ENCODE measurements at places on chromosomes 13 and 19.
A peak's percentile ranks its signal among the peaks of the same experiment; 100 is the strongest.

DNA sequence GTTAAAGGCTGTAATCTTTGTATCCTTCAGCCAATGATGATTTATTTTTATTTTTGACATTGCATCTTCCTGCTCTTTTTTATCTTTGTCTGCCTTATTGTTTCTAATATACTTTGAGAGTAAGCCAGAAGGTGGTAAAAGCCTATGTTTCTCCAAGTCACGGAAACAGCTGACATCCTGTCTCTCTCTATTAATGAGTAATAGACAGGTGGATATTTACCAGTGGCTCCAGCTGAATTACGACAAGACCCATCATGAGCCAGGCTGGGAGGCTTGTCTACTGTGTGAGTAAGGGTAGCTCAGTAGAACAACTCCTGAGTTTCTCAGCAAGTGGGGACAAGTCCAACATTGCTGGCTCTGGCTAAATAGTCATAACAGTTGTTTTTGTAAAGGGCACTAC lies 166.6 kb downstream of the NDFIP2 start:
- DNase-seq: no peak

- no peak for DNase-seq
Observed at GRCh38 chr13:43861863-43862262, 17.7 kb downstream of the CCDC122 start.

- peak; percentile 14 for DNase-seq
Observed at GRCh38 chr13:47426126-47426849, 529.4 kb upstream of the HTR2A start.

DNA sequence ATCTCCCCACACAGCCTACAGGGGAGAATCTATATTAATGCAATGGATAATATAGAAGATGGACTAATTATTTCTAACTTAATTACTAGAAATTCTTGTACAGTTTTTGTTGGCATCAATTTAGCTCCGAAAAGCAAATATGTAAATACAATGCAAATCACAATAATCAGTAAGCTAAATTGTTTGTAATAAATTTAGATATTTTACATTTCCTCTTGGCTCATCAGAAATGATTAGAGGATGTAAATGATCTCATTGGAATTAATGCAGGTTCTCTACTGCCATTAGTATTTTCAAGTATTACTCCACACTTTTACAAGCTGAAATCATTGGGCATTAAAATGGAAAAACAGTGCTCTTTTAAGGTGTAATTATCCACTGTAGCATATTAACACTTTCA lies 741.8 kb upstream of the MIR17HG start:
- no peak for DNase-seq

DNA sequence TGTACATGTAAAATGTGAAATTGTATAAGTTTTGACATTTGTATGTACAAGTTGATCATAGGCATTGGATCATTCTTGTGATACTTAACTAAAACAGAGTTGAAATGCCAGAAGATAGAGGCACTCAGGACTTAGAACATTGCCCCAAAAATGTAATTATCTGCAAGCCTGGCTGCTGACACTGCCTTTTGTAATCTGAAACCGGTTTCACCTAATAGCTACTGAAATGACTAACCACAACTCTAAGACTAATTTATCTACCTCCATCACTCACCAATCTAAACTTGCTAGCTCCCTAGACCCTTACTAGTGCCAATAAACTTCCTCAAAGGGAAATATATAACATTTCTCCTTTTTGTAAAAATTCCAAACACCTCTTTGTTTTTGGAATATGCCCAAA lies 2596.2 kb downstream of the PCDH9 start:
- DNase-seq: no peak

- DNase-seq: no peak
Observed at GRCh38 chr19:16807549-16808284, 21.5 kb upstream of the SIN3B start.

- DNase-seq: no peak
Observed at GRCh38 chr13:24060993-24061392, 99.5 kb upstream of the SPATA13 start.

- DNase-seq: no peak
Observed at GRCh38 chr19:55229789-55230182, 1.2 kb upstream of the TMEM86B start.

DNA sequence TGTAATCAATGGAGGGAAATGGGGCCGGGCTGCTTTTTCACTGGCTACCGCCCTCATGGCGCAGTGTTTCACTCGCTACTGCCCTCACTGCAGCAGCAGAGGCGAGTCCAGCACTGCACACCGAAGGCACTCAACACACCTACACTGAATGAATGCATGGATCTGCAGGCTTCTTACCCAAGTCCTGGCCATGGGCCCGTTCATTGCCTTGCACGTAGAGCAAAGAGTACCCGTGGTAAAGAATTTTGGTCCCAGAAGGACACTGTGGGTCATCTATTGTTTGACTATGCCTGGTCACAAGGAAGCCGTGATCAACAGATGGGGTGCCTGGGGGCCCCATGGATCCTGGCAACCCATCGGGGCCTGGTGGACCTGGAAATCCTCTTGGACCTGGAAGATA lies 144.9 kb downstream of the COL4A1 start:
- DNase-seq: no peak

DNA sequence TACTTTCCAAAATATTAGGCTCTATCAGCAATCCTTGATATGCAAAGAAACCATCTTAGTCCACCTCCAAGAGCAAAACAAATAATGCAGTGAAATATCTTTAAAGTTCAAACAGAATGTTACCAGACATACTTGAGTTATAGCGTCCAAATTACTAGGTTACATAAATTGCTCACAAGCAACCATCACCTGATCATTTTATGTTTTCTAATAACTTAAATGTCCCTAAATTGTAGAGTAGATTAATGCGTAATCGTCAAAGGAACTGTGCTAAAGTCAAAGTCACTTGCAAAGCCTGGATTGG lies 350.6 kb upstream of the ARGLU1 start:
- DNase-seq: no peak

DNA sequence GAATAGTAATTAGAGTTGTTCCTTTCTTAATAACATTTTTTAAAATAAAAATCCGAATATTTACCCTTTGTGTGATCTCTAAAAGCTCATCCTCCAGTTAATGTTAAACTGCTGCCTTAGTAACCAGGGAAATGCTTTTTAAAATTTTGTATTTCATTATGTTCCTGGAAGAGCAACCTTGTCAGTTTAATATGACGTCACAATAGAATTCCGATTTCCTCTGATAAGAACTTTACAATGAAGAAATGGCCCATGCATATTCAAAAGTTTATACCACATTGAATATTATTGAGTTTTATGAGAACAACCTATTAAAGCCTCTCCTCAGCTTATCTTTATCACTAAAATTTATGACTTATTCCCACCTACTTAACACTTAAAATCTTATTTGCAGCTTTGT lies 1566.6 kb downstream of the EFNB2 start:
- DNase-seq: no peak

DNA sequence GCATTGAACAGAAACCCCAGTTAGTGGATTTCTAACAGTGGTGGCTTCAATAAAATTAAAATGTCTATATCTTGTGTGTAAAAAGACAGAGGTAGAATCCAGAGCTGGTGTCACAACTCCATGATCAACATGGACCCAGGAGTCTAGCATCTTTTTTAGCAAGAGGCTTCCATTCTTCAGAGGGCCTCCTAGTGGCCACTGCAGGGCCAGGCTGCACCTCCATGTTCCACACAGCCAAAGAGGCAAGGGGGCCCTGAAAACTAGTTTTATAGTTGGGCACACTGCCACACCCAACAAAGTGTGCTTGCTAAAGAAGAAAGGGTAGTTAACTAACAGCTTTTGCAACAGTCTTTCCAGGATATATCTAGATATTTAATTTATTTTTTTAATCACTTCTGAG lies 12.9 kb downstream of the N4BP2L1 start:
- DNase-seq: no peak

DNA sequence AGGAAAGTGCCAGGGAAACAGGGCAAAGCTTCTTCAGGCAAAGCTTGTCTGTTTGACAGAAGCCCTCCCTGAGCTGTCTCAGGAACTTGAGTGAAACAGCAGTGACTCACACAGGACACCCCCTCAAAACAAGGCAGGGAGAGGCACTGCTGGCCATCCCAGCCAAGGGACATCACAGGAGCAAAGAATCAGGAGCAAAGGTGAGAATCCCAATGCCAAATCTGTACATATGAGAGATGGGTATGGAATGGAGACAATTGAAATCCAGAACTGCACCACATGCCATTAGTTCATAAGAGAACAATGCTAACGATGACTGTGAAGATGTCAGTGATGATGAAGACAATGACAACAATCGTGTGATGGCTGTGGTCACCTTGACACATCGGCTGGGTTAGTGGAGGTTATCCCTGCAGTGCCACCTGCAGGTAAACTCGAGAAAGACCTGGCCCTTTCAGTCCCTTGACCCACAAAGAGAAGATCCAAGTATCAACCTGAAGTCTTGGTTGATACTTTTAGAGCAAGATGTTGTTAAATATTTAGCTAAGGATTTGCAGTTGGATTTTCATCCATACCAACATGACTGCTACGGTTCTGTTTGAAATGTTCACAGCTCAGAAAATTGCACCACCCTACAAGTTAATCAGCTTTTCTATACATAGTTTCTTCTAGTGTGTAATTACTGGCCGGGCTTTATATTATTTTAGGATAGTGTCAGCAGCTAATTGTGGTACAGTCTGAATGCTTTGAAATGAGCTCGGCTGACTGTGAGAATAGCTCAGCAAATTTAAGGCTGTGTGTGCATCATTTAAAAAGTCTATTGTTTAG lies 42.0 kb upstream of the IPO5 start:
- peak; percentile 3 for DNase-seq

DNA sequence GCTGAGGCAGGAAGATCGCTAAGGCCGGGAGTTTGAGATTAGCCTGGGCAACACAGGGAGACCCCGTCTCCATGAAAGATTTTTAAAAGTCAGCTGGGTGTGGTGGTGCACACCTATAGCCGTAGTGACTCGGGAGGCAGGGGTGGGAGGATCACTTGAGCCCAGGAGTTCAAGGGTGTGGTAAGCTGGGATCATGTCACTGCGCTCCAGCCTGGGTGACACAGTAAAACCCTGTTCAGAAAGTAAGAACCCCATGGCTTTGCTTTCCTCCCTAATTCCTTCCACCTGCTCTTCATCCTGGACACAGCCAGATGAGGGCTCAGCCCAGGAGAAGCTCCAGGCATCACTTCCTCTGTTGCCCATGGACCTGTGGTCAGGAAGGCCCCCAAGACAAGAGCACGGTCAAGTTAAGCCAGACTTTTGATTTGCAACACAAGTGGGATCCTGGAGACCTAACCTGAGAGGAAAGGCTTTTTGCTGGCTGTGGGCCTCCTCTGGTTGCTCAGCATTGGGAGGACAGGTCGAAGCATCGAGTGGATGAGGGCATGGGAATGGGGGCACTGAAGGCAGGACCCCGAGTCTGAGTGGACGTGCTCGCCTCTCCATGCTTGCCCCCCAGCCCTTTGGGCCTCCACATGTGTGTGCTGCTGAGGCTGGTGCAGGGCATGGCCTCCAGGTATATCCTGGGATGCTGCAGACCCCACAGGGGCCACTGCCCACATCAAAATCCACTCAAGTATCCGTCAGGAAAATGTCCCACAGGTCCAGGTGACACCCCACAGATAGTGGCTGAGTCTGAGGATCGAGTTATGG lies 25.4 kb downstream of the TUBA3C start:
- no peak for DNase-seq

DNA sequence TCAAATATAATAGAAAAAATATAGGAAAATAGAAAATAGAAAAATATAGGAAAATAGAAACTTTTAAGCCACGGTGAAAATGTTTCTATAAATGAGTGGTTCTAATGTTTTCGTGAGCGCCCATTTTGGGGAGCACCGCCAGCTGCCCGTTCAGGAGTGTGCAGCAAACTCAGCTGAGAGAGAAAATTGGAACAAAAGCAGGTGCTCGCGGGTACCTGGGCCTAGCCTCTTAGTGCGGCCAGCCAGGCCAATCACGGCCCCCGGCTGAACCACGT lies 204 bp upstream of the PDX1 start:
- no peak for DNase-seq

GRCh38 chr19:33210266-33210940 lies 15.2 kb downstream of the SLC7A10 start:
- no peak for DNase-seq

DNA sequence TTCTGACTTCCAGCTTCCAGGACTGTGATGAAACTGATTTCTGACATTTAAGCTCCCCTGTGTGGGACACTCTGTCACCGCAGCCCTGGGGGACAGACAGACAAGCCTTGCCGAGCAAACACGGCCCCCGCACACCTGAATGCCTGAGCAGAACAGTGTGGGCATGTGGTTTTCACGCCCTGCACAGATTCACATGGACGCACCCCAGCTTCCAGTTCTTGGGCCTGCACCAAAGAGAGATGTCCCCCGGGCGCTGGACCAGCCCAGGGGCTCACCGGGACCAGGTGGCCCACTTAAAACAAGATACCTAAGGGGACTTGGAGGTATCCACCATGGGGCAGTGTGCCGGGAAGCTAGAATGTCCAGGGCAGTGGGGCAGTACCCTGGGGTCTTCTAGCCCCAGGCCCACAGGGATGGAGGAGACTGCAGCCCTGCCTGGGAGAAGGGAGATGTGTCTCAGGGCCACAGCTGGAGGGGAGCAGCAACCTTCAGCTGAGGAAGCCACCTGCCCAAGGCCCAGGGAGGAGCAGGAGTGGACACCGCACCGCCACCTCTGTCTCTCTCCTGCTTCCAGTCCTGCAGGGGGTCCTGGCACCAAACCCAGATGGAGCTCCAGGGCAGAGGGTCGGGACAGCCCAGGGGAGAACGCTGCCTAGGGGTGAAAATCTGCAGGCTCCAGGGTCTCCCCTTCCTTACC lies 50.5 kb downstream of the SOX1 start:
- no peak for DNase-seq

DNA sequence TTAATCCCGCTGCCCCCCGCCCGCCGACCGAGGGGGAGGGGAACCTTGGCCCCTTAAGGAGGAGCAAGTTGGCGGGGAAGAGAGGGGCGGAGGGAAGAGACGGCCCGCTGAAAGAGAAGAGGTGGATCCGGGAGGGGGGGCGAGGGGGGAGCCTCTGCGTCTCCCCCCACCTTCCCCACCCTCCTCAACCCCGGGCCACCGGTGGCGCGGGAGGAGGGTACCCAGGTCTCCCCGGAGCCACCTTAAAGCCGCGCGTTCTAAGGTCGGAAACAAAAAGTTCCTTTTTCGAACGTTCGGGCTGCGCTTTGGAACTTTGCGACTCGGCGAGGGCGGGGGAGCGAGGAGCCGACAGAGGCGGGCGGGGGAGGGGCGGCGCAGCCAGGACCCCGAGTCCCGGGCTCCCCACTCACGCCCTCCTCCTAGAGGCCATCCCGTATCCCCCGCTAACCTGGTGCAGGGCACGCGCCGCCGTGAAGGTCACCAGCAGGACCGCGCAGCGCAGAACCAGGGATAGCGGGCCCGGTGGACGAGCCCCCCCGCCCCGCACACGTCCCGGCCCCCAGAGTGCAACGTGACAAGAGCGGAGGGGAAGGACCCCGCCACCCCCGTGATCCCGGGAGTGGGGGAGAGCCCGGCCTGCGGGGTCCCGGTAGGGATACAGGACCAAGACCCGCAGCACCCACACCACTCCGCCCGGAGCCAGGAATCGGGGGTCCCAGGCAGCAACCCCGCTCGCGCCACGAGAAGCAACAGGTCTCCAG lies 659 bp downstream of the ERF start:
- no peak for DNase-seq

DNA sequence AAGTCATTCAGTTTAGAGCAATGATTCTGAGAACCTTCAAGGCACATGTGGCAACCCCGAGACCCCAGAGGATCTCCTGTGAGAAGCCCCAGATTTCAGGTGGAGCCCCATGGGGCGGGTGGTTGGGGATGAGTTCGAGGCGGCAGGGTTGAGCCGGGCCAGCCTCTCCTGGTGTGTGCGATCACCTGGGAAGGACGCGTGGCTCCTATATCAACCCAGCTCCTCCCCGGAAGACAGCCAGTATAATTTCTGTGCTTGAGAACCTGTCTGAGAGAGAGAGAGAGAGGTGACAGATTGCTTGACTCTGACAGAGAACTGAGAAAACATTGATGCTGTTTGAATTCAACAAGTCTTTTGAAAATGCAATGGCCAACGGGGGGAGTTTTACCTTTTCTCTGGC lies 89.0 kb downstream of the TEX29 start:
- DNase-seq: no peak

Measured in HS-5 (cell line).